ENCODE measurements at places on chromosomes 2 and 18. TPM values are rescaled to one million over a fixed set of nuclear protein-coding genes. Genes with fewer than 3 reads are reported as not detected.

Gene DES
- 82.0 TPM for total RNA-seq

DNA sequence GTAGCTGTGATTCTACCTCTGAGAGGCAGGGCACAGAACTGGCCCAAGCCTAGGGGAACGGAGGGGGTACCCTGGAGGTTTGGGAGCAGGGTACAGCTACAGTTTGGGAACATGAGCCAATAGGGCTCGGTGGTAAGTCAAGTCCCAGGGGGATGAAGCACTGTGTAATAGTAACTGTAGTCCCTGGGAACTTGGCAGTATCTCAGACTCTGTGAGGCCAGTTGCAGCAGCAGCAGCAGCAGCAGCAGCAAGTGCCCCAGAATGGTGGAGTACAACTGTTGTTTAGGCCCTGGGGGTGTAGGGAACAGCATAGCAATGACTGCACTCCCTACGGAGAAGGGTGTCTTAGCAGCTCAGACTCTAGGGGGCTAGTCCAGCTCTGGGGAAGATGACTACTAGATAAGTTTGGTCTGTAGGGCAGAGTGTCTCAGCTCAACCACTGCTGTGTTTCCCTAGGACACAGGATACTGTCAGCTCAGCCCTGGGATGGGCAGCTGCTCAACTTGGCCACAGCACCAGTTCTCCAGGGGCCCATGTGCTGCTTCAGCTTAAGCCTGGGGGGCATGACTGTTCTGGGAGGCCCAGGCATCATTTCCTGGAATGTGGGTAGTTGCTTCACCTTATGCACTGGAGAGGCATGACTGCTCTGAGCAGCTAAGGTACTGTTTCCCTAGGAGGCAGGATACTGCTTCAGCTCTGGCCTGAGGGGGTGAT lies 20.5 kb downstream of the CARF start:
- H3K4me1 ChIP-seq = no peaks in the 10 kb centered on the region
- no peak overlapping the region for H3K27ac ChIP-seq
- no peak for DNase-seq

Gene FOXI3
- not detected for total RNA-seq

DNA sequence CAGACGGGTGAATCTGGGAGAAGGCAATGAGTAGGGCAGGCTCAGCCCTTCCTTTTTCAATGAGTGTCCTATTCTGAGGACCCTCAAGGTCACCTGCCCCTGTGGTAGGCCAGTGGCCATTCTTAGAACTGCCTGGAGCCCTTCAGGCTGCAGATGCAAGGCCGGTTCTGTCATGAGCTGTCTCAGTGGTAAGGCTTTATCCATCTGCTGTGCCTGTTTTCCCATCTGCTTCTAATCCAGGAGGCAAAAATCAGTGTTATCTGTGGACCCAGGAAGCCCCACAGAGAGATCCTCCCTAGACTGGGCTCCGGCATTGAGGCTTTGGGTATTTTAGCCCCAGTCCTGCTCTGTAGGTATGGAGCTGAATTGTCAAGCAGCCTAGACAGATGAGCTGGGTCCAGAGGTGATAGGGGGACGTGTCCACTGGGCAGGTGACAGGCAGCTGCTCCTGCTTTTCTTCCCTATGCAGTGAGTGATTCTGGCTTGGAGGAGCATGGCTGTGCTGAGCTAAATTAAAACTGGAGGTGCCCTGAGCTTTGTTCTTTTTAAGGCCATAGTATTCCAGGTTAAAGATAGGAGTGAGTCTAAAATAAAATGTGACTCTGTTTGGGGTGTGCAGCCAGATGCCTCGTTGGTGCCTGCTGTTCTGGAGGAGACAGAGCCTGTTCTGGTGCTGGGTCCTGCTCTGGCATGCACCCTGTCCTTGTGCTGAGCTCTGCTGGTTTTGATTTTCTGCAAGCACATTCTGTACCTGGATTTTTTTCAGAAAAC lies 92.5 kb downstream of the FHOD3 start:
- H3K4me1 ChIP-seq = no peaks in the 10 kb centered on the region
- H3K4me3 ChIP-seq = no peak overlapping the region
- no peak for DNase-seq
- H3K27ac ChIP-seq = no peak overlapping the region

- H3K36me3 ChIP-seq = no peaks in the 10 kb centered on the region
- H3K27me3 ChIP-seq = no peaks in the 10 kb centered on the region
- no peaks in the 10 kb centered on the region for H3K4me1 ChIP-seq
- H3K27ac ChIP-seq = peak overlapping the region; percentile 2
- H3K4me3 ChIP-seq = no peak overlapping the region
Measured at GRCh38 chr18:76445275-76445674, 49.8 kb downstream of the ZNF516 start.

DNA sequence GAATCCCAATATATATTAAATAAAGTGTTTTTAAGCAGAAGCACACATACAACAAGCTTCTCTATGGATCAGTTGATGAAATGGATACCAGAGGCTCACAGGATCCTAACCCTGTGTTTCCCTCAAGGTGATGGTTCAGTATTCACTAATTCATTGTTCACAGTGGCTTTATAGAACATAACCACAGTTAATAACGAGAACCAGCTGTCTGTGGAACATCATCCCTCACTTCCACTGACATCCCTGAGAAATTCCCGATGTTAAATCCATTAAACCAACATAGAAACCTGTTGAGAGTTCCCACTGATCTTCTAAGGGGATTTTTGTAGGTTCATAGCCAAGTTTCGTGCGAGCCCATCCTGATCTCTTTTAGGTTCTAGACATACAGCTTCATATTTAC lies 29.0 kb downstream of the CCDC195 start:
- no peak overlapping the region for H3K27ac ChIP-seq
- DNase-seq = no peak
- no peaks in the 10 kb centered on the region for H3K36me3 ChIP-seq
- no peaks in the 10 kb centered on the region for H3K27me3 ChIP-seq
- no peak overlapping the region for H3K4me3 ChIP-seq
- no peaks in the 10 kb centered on the region for H3K4me1 ChIP-seq

DNA sequence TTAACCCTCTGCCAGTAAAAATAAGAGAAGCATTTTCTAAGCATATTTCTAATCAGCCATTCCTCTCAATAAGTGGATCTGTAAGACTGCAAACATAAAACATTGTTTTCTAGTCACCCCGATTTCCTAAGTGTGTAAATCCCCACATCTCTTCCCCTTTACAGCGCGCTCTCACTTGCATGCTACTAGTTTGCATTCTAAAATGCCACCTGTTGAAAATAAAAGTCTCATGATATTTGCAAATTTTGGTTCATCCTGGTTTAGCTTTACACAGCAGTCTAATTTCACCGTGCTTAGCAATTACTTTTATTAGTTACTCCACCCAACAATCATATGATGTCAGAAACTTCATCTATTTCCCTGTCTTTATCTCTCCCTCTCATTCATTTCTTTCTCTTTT lies 1230.7 kb upstream of the ZEB2 start:
- no peak for DNase-seq
- H3K36me3 ChIP-seq = no peaks in the 10 kb centered on the region
- no peaks in the 10 kb centered on the region for H3K27me3 ChIP-seq
- H3K27ac ChIP-seq = peak overlapping the region; percentile 24
- no peak overlapping the region for H3K4me3 ChIP-seq

DNA sequence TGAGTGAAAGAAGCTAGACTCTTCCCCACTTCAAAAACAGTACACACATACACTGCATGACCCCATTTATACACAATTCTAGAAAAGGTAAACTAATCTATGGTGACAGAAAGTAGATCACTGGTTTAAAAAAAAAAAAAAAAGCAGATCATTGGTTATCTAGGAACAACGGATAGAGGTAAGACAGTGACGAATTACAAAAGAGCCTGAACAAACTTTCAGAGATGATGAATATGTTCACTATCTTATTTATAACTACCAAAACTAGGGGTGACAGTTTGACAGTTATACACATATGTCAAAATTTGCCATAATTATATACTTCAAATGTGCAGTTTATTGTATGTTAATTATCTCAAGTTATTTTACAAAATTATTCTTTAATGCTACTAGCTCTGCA lies 27.5 kb downstream of the MAP3K2 start:
- H3K4me1 ChIP-seq = no peaks in the 10 kb centered on the region
- no peak overlapping the region for H3K4me3 ChIP-seq
- no peaks in the 10 kb centered on the region for H3K27me3 ChIP-seq
- DNase-seq = no peak

Gene SKA1
- total RNA-seq = 0.54 TPM

- H3K27ac ChIP-seq = no peak overlapping the region
- DNase-seq = no peak
- no peak overlapping the region for H3K4me3 ChIP-seq
- H3K36me3 ChIP-seq = no peaks in the 10 kb centered on the region
- peaks cover 15% of the 10 kb centered on the region for H3K27me3 ChIP-seq
Measured at GRCh38 chr2:236157366-236157765, 10.8 kb downstream of the GBX2 start.

Measured in Peyer's patch (tissue), 4 donors.